PC-3 (cell line): ENCODE measurements at places on chromosomes 13 and 19. TPM values are rescaled to one million over a fixed set of nuclear protein-coding genes. Genes with fewer than 3 reads are reported as not detected.

- H3K36me3 ChIP-seq = no peaks in the 10 kb centered on the region
- DNase-seq = no peak
- no peaks in the 10 kb centered on the region for H3K4me1 ChIP-seq
- H3K4me3 ChIP-seq = no peak overlapping the region
These were observed 9.1 kb downstream of the COMP start for GRCh38 chr19:18781885-18782527.

The IGFL2 gene
- total RNA-seq = not detected in 2 replicates

The PLK5 gene
- total RNA-seq = not detected in 2 replicates

The CBARP gene
- 3.3 and 6.3 TPM in 2 replicates for total RNA-seq

The CGB1 gene
- 0.95 TPM in 1 of 2 replicates, not detected in the other for total RNA-seq

DNA sequence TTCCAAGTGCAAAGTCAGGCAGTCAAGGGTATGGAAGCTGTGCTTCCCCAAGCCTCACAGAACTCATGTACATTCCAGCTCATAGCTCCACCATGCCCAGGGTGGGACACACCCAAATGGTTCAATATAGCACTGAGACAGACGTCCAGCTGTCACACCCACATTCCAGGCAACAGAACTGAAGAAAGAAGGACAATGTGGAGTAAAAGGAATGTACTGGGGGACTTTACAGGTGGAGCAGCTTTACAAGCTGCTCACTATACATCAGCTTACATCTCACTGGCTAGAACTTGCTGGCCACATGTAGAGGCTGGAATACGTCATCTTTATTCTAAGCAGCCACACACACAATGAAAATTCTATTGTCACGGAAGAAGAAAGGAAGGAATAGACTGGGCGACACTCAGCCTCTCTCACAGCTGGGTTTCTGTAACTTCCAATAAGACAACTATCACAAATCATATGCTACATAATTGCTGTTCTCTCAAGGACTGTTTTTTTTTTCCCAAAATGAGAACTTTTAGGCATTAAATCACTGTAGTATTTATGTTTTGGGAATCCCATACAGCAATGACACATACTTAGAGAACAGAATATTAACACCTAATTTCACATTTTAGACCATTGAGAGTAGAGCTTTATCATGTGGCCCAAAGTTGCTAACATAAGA, 86.1 kb downstream of the KLF12 start:
- H3K27me3 ChIP-seq = no peaks in the 10 kb centered on the region
- peaks cover 14% of the 10 kb centered on the region for H3K4me1 ChIP-seq
- no peaks in the 10 kb centered on the region for H3K36me3 ChIP-seq
- no peak overlapping the region for H3K4me3 ChIP-seq
- no peak overlapping the region for H3K27ac ChIP-seq

The C19orf25 gene
- total RNA-seq = 45.0 and 54.9 TPM in 2 replicates

DNA sequence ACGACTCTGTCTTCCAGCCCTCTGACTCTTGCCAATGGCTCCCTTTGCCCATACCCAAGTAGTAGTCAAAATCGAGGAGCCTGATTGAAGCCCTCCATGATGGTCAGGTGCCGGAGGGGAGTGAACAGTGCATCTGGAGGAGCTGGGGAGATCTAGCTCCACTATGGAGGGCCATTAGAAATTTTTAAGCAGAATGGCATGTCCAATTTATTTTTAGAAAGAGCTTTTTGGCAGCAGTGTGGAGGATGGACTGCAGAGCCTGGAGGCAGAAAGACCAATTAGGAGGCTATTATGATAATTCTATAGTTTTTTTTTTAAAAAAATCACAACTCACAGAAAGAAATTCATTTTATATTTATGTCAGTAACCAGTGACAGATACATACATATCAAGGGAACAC, 92.7 kb upstream of the SLC7A1 start:
- DNase-seq = no peak
- H3K4me3 ChIP-seq = no peak overlapping the region
- peaks cover 82% of the 10 kb centered on the region for H3K27me3 ChIP-seq
- H3K27ac ChIP-seq = no peak overlapping the region

- H3K27me3 ChIP-seq = no peaks in the 10 kb centered on the region
- peaks cover 21% of the 10 kb centered on the region for H3K4me1 ChIP-seq
- peak; percentile 4 for DNase-seq
- H3K36me3 ChIP-seq = no peaks in the 10 kb centered on the region
- H3K27ac ChIP-seq = no peak overlapping the region
These were observed 887 bp downstream of the SIPA1L3 start for GRCh38 chr19:37907735-37908455.

The NRTN gene
- 3.9 and 8.8 TPM in 2 replicates for total RNA-seq

The MED25 gene
- total RNA-seq = 47.5 and 54.9 TPM in 2 replicates

DNA sequence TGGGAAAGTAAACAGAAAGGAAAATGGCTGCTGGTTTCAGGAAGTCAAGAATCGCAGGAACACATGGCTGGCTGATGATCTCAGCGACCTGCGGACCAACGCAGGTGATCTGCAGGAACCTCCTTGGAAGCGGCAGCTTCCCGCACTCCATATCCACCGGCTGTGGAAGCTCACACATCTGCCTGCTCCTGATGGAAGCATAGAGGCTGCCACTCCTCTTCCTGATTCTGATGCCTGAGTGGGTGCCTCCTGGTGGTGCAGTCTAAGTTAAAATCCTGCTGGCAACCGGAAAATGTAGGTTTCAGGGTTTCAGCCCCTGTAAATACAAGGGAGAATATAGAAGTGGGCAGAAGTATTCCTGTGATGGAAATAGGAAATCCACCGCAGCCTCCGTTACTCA, 75.5 kb downstream of the TNFSF13B start:
- H3K27ac ChIP-seq = no peak overlapping the region
- H3K36me3 ChIP-seq = no peaks in the 10 kb centered on the region
- H3K27me3 ChIP-seq = peaks cover 56% of the 10 kb centered on the region
- no peaks in the 10 kb centered on the region for H3K4me1 ChIP-seq
- DNase-seq = no peak

DNA sequence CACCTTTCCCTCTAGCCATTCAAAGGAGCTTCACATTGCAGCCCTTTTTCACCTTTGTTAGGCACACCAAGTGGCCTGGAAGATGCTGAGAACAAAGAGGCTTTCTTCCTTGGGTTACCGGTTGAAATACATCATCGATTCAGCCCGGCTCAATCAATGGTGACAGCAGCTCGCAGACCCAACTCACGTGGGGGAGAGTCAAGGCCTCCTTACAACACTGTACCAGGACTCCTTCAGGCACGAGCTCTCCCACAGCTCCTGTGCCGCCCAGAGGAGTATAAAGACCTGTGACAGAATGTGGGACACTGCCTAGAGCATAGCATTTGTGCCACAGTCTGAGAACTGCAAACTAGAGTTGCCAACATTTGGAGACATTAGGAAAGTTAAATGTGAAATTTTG, 3.9 kb upstream of the LRRC63 start:
- no peak for DNase-seq
- H3K27ac ChIP-seq = no peak overlapping the region
- H3K27me3 ChIP-seq = no peaks in the 10 kb centered on the region
- peaks cover 24% of the 10 kb centered on the region for H3K4me1 ChIP-seq
- no peaks in the 10 kb centered on the region for H3K36me3 ChIP-seq
